GM12878 (cell line): ENCODE measurements at places on chromosomes 2 and 18.
A peak's percentile ranks its signal among the peaks of the same experiment; 100 is the strongest.

- DNase-seq: no peak
Observed at GRCh38 chr2:239912938-239913635, 112.1 kb downstream of the NDUFA10 start.

DNA sequence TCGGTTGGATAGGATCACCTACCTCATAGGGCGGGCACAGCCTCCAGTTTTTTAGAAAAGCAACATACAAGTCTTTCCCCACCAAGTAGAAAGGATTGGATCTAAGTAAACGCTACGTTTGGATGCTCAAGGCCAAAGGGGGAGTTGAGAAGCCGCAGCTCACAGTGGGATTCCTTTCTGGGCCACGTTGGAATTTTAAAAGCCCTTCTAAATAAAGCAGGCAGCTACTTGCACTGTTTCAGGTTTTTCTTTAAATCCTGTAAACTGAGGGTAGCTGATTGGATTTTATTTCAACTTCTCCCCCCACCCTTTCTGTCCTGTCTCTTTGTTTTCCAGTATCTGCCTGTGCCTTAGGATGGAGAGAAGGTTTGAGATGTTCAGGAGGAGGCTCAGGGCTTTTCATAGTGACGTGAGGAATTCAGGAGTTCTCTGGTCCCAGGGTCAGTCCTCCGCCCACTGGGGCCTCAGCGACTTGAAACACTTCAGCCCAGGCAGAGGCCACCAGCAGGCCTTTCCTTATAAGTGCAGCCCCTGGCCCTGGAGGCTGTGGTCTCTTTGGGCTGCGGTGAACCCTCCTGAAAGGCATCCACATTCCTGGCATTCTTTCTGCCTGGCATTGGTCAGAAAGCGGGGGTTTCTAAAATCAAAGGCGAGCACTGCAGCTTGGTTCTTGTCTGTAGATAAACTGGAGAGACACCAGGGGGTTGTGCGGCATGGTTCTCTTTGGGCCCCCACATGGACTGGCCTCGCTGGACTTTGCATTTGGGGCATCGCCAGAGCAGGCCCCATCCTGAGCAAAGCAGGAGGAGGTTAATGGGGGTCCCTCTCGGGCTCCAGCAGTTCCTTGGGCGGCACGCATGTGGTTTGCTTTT is 44.5 kb downstream of the SH3BP4 start:
- no peak for DNase-seq

GRCh38 chr2:15042801-15043217 is 410.3 kb downstream of the LRATD1 start:
- DNase-seq: no peak

DNA sequence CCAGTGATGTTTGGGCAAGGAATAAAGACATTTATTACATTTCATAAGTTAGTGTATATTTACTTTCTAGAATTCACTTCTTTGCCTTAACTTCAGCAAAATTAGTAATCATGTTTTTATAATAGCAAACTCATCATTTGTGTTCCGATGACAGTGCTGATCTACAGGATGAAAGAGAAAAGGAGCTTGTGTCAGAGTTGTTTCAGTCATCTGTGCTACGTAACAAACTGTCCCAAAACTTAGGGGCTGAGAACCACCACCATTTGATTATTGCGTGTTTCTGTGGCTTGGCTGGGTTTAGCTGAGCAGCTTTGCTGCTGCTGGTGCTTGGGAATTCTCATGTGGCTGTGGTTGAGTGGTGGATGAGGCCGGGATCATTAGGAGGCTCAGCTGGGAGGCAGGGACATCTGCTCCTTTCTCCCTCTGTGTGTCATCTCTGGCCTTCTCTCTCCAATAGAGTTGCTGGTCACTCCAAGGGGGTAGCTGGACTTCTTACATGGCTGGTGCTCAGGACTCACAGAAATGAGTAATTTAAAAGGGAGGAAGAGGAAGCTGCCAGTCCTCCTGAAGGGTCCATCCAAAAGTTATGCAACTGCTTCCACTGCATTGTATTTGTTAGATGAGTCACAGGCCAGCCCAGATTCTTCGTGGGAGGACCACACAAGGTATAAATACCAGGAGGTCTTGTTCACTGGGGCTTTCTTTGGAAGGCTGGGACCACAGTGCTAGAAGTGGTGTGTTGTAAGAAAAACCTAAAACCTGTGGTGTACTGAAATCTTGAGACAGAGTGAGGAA is 43.4 kb upstream of the HAAO start:
- DNase-seq: no peak

- DNase-seq: no peak
Observed at GRCh38 chr2:135163306-135163705, 111.2 kb downstream of the RAB3GAP1 start.

DNA sequence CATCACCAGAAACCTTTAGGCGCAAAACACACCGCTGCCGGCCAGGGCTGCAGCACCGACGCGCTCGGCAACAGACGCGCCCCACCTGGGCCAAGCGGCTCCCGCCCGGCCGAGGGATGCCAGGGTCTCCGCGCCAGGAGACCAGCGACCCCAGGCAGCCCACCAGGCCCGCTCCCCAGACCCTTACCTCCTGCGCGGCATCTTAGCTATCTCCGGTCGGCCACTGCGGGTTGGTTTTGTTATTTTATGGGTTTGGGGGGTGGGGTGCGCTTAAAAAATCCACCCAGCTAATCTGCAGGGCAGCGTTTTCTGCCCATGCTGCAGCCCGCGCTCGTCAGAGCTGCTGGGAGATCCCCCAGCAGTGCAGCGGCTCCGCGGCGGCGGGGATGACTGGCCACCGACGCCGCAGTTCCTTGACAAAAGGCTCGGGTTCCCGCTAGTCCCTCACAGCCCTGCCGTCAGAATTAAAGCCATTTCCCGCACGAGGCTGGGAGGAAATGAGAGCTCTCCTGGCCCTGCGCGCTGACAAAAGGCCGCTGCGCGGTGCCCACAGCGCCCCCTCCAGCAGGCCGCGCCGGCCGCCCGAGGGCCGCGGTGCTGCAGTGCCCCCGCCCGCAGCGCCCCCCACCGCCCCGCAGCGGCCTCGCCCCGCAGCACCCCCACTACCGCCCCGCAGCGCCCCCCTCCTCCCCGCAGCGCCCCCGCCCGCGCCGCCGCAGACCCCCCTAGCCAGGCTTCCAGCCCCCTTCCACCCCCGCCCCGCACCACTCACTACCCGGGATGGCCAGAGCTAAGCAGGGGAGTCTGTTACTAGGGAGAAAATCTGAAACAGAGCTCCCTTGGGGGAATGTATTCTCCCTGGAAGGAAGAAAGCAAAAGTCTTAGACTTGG is at the start of gene ADD2:
TSS of gene ADD2 (minus strand) at position 502 of the 891 bp plus-strand sequence. CDS start 61,792 bp downstream, outside the sequence.
- no peak for DNase-seq

GRCh38 chr18:76374330-76375281 is 120.4 kb downstream of the ZNF516 start:
- DNase-seq: peak; percentile 39

DNA sequence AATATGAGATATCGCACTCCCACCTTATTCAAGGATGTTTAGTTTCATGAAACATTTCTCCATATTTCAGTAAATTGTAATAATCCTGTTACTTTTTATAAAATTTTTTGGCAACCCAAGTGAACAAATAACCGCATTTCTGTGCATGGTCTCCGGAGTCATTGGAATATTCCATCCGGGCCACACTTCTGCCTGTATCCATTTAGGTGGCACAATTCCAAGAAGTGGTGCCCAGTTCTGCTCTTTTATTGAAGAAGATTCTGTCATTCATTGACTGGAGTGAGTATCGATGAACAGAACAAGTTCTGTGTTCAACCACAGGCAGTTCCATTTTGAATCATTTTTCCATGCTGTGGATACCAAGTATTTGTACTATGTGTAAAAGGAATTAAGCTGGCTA is 26.6 kb upstream of the ICOS start:
- no peak for DNase-seq

DNA sequence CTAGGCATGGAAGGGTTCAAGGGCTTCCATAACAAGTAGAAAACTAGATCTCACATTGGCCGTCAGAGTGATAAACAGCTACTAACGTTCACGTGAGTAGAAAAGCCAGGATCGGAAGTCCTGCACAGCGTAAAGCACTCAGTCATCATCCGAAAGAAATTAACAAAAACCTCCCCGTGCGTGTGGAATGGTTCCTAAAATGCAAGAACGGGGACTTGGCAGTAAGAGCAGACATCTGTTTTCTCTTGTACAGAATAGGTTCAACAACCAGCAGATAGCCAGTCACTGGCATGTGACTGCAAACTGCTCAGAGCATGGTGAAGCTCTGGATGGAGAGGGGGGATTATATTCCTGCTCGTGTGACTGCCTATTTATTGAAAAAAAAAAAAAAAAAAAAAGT is 106.9 kb upstream of the ITGB6 start:
- no peak for DNase-seq

- DNase-seq: no peak
Observed at GRCh38 chr2:26559044-26559405, 81.1 kb upstream of the OTOF start.

DNA sequence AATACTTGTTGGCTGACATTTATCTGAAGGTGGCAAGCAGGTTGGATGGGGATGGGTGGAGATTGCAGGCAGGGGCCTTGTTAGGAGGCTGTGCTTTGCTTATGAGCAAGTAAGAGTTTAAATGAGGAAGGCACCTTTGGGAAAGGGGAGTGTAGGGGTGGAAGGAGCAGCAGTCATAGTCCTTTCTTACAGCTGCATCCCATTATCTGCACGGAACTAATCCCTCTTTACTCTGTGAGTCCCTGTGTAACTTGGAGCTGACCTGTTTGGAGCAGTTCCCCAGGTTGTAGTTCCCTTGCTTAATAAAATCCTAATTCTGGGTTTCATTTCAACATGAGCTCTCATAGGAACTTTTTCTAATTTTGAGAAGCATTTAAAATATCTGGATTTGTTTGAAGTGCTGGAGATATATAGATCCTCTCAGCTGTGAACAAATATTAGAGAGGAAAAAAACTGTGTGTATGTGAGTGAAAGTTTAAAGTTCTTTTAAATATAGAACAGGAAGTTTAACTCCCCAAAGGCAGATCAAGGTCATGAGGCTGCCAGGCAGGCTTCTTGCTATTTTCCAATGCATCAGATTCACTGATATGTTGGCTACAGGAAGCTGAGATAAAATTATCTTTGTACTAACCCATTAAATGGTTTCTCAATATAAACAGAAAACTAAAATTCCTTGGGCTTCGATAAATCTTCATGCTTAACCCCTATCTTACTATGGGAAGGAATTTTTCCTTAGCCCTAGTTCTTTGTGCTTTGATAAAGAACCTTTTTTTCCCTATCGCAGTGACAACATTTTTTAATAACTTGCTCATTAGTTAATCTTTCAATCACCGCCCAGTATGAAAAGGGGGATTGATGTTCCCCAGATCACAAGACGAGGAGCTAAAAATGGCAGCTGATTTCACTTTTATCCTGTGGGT is 104.6 kb upstream of the EML6 start:
- no peak for DNase-seq

GRCh38 chr18:69870736-69871135 is 76.9 kb downstream of the CD226 start:
- DNase-seq: no peak

GRCh38 chr18:64260810-64261209 is 111.9 kb upstream of the LINC00305 start:
- DNase-seq: no peak

- DNase-seq: no peak
Observed at GRCh38 chr2:174389542-174389941, 6.0 kb upstream of the SCRN3 start.

DNA sequence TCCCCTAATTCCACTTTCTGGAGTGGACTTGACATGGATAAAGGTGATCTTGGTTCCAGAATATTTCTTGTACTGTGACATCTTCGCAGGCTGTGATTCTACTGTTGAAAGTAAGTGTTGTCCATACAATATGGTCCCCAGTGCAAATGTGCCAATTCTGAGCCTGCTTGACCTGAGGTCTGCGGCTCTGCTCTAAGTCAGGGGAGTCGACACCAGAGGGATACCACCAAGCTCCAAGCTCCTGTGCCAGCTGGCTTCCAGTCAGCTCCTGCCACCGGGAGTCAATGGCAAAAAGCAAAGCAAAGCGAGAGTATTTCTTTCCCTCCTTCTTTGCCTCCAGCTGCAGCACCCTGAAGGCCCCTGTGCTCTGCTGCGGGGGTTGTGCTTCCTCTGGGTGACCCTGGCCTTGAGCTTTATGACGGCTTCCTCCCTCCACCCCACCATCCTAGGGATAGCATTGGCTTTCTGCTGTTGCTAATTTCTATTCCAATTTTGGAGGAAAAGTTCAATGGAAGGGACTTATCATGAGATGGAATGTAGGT is 50.4 kb downstream of the SLC35F5 start:
- no peak for DNase-seq

GRCh38 chr18:25298853-25299274 is 53.1 kb downstream of the ZNF521 start:
- no peak for DNase-seq

DNA sequence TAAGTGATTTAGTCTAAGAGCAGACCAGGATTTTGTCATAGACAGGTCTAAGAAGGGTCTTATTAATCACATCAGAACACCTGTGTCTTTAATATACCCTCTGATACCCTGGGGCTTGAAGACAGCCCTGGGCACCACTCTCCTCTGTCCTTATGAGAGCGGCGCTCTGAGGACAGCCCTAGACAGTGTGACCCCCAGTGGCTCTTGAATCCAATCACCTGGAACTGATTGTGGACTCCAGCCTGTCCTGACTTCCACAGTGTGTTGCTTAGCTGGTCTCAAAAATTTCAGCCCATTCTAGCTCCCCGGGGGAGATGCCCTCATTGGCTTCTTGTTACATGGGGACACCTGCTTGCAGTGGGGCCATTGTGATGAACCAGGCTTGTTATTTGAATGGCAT is 195.8 kb upstream of the SMAD2 start:
- DNase-seq: no peak

DNA sequence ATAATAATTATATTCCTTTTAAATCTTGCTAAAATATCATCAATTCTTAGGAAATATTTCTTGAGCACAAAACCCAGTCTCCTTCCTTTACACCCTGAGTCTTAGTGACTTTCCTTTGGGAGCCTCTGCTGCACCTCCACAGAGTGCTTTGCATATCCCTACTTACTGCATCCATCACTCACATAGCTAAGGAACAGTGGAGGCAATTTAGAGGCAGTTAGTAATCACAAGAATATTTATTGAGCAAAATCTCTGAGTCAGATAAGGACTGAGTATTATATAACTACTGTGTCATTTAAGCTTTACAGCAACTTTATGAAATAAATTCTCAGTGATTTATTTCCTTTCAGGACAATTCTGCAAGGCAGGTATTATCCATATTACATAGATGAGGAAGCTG is 327.7 kb downstream of the TMX3 start:
- no peak for DNase-seq

- DNase-seq: no peak
Observed at GRCh38 chr2:215878476-215879063, 134.8 kb downstream of the MREG start.

DNA sequence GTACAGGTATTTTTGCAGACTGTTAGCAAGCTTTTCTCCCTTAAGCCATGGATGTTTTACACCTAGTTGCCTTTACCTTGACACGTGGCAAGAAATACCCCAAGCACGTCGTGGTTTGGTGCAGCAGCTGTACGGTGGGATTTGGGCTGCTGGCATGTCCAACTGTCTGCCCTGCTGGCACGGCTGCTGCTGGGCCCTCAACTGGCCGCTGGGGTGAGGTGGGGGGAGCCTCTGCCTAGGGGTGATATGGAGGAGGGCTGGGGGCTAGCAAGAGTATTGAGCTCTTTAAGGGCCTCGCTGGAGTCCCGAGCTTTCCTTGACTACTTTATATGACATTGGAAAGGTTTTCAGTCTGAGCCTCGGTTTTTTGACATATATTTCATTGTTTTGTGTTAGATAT is 41.6 kb downstream of the LPIN1 start:
- DNase-seq: no peak

GRCh38 chr2:69109255-69109654 is 96.3 kb downstream of the ANTXR1 start:
- no peak for DNase-seq
